ENCODE measurements at places on chromosomes 7 and 10.

GRCh38 chr7:157601530-157601929, 264.7 kb downstream of the DNAJB6 start:
- no peak for DNase-seq

GRCh38 chr7:135834266-135834665, 85.7 kb upstream of the FAM180A start:
- DNase-seq = no peak

GRCh38 chr7:131068604-131069021, 259.1 kb upstream of the MKLN1 start:
- no peak for DNase-seq

DNA sequence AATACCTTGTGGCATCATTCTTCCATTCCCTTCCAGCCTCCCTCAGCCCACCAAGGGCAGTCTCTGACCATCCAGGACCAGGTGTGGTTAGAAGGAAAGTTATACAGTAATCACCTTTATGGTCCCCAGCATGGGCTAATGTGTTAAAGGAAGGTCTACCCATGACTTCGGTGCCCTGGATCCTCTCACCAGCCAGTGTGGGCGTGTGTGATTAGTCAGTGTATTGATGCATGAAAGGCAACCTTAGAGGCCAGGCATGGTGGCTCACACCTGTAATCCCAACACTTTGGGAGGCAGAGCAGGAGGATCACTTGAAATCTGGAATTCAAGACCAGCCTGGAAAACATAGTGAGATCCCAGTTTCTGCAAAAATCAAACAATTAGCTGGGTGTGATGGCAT, 88.9 kb downstream of the APBB1IP start:
- no peak for DNase-seq

- peak; percentile 60 for DNase-seq
Measured at GRCh38 chr10:119602241-119603095, 5.7 kb upstream of the TIAL1 start.
